ENCODE measurements at places on chromosomes 12 and 14. TPM values are rescaled to one million over a fixed set of nuclear protein-coding genes. Genes with fewer than 3 reads are reported as not detected.

- peak; percentile 50 for DNase-seq
Observed at GRCh38 chr12:52380271-52380694, 5.2 kb downstream of the KRT84 start.

GRCh38 chr12:46900734-46901463 is 75.1 kb upstream of the SLC38A4 start:
- DNase-seq, result no peak

DNA sequence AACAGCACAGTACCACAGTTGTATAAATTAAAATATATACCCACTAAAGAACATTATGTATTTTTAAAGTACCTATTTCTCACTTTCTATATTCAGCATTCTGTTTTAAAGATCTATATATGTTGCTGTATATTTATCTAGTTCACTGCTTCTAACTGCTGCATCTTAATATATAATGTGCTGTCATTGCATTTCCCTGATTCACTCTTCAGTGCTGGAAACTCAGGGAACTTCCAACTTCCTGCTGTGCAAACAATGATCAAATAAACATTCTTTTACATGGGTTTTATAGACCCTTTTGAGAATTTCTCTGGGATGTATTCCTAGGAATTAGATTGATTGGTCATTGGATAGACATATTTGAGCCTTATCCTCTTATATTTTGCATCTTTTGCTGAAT is 379.1 kb downstream of the APAF1 start:
- DNase-seq, result no peak

GRCh38 chr14:98259881-98260280 is 1012.1 kb downstream of the BCL11B start:
- DNase-seq, result no peak

DNA sequence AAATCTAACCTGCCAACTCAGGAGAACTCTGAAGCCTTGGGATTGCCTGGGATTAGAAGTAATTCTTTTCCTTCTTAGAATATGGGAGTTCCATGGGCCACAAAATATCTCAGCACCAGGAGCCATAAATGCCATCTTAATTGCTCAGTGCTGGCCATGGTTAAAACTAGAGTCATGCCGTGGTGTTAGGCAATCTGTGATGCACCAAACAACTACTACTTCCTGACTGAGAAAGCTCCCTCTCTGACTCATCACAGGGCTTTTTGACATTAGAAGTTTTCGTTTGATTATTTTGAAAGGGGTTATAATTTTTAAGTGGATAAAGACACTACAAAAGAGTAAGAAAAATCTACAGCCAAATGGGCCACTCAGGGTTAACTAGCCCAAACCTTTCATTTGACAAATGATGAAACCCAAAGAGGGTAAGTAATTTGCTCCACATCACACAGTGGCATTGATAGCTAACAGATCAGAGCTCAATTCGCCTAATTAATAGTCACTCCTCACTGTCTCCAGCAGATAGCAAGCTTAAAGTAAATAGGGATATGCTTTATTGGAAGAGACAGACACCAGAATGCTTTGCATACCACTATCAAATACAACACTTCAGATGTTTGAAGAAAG is 377.3 kb downstream of the EMP1 start:
- peak; percentile 7 for DNase-seq

- DNase-seq, result no peak
Observed at GRCh38 chr14:106846218-106846617, 1319.8 kb downstream of the TMEM121 start.

DNA sequence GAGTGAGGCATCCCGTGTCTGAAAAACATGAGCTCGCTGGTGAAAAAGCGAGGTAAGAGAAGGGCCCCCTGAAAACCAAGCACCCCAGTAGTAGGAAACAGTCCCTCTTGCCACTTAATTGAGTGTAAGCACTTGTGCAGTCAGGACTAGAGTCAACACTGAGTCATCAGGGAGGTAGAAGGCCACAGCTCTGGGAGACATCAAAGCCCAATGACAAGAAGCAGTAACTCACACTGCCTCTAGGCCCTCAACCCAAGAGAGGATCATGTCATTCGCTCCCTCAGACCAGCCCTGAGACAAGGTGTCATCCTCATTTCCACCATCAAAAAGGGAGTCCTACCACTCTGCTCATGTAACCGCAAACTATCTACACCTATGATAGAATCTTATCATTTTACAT is 17.8 kb downstream of the POMT2 start:
- DNase-seq, result peak; percentile 31

DNA sequence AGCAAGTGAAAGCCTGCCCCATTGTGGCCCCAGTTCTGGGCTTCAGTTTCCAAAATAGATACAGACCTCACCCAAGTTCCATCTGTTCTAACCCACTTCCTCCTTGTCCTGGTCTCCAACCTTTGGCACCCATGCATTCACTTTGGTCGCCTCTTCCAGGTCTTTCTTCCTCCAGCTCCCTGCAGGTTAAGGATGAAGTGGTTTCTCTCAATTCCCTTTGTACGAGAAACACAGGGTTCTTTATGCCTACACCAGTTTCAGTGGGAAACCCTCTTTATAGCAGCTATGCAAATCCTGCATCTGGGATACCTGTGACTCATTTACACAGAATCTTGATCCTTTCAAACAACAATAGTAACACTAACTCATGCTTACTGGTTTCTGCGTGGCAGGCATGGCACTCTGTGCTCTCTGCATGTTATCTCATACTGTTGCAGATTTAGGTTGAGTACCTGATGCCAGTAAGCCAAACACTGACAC is 110.6 kb upstream of the AMIGO2 start:
- DNase-seq, result peak; percentile 42

DNA sequence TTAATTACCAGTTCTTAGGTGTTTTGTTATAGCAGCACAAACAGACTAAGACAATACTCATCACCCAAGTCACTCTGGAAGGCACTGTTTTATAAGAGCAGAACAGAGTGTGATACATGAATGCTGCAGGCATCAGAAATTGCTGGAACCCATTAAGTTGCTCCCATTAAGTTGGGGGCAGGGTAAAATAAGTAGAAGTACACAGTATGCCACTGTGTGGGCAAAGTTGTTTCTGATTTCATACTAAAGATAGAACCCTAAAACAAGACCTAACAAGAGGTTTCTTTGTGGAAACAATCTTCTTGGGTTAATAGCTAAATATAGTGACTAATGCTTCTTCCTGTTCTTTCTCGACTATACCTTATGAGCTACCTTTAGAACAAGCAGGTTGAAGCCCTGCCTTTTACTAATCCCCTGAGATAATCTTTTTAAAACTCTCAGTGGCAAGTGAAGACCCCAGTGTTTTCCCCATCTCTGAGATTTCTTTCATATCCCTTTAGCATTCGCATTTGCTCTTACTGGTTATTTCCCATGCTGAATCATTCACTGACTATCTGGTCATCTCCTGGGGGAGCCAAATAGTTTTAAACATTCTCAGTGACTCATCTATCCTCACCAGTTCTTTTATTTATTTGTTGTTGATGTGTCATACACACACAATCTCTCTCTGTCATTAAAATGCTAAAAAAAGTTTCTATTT is 52.3 kb downstream of the SOCS2 start:
- DNase-seq, result no peak

DNA sequence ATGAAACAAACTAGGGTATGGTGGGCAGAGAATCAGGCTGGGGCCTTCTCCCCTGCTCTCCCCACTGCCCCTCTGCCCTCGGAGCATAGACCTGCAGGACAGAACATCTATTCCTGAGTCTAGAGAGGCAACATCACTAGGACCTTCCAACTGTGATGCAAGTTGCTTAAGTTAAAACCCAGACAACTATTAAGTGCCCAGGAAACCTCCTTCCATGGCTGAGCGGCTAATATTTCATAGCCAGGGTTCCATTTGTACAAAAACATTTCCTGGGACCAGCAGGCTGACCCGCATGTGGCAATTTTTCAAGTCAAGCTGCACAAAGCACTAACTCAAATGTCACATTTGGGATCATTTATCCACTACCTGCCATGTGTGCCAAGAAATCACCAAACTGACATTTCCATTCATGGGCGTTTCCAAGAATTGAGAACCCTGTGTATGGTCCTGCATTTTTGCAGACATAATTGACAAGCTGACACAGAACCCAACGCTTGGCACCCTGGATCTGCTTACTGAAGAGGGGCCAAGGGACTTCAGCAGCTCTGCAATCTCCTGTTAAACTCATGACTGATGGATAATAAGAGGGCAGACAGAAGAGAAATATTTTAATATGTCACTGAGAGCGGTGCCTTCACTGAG is 32.7 kb downstream of the NT5DC3 start:
- no peak for DNase-seq

Gene PLEK2
- 34.8 TPM for total RNA-seq
